NCI-H524 (cell line): ENCODE measurements at places on chromosomes 2 and 18.
A peak's percentile ranks its signal among the peaks of the same experiment; 100 is the strongest.

DNA sequence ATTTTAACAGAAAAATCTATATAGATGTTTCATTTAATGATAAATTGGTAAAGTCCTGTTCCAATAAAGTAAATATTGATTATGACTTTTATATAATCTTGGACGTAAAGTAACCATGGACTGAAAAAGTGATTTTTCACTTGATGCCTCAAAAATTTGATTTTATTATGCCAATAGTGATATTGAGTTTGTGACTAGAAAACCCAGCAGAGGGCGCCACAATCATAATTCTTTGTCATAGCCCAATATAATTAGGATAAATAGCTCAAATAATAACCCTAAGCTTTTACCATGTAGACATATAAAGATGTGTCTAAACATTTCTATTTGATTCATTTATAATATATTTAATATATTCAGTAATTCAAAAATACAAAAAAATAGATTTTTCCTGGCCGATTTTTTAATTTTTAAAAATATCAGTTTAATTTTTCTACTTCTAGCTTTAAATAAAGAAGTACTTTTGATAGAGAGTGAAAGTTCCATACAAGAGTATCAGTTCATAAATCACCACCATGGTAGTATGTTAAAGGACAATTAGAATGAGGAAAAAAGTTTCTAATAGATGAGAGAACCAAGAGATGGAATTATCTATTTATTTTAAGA is 30.7 kb downstream of the CAMKMT start:
- peak; percentile 69 for DNase-seq

- no peak for DNase-seq
These were observed 217.7 kb downstream of the HRH4 start for GRCh38 chr18:24678107-24678506.

DNA sequence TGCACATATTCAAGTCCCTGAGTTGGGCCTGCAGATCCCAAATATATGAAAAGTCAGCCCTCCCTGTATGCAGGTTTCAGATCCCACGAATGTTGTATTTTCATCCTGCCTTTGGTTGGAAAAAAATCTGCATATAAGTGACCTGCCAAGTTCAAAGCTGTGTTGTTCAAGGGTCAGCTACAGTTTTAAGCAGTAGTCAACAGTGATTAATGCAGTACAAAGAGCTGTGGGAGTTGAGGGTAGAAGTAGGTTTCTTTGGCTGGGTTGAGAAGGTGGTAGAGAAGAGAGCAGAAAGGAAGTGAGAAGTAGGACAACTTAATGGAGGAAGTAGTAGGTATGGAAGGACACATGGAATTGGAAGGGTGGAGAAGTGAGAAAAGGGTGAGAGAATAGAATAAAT is 127.9 kb downstream of the ANKRD44 start:
- no peak for DNase-seq

GRCh38 chr2:58612973-58613372 is 371.8 kb upstream of the FANCL start:
- DNase-seq: no peak

DNA sequence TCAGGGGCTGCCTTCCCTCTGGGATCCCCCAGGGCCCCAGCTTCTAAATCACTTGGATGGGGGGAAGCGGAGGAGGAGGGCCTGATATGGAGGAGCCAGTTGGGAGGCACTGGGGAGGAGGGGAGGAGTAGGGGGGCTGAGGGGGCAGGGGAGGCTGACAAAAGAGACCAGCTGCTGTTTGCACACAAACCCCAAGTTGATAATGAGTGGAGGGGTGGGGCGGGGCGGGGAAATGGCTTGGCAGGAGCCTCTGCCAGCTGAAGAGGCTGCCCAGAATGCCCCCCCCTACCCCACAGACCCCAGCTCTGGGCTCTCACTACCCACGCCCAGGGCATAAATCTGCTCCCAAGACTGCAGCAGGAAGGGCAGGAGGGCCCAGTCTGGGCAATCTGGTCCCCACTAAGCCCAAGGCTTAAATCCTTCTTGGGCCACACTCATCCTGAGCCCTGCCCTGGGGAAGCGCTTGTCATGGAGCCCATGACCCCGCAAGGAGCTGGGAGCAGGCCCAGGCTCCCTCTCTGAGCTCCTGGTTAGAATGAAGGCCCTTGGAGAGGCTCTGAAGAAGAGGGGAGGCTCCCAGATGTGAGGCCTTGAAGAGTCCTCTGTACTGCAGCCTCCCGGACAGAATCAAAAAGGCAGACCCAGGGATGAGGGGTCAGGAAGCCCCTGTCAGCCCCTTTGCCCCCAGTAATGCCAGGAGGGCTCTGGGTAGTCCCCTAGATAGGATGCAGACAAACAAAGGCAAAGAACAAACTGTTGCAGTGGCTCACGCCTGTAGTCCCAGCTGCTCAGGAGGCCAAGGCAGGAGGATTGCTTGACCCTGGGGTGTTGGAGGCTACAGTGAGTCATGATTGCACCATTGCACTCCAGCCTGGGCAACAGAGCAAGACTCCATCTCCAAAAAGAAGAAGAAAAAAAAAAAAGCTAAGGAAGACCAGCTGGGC is 24.8 kb upstream of the PTMA start:
- DNase-seq: peak; percentile 90

DNA sequence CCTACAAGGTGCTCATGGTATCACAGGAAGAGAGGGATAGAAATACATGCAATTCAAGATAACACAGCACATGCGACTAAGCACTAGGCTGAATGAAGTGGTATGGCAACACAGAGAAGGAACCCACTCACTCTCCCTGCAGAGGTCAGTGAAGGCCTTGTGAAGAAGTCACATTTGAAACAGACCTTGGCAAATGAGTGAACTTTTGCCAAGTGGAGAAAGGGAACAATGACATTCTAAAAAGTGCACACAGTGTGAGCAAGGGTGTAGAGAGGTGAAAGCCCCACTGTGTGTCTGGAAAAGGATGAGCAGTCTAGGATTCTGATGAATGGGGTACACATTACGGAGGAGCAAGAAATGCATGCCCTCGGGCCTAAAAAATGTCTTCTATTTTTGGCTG is 23.3 kb downstream of the KLF7 start:
- no peak for DNase-seq

DNA sequence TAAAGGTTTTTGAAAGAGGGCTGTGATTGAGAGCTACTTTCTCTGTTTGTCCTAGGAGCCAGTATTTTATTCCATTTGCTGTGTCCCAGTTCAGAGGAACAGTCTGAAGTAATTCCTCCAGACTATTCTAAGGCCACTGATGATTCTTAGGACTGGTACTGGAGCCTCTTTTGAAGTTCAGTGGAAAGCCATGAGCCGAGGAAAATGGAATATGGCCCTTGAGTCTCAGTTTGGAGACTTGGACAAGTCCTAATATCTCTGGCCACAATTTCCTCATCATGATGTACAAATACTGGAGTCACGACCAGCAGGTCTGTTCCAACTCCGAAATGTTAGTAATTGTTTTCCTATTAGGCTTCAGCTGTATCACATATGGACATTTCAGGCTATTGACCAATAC is 7.1 kb upstream of the COLEC12 start:
- no peak for DNase-seq

DNA sequence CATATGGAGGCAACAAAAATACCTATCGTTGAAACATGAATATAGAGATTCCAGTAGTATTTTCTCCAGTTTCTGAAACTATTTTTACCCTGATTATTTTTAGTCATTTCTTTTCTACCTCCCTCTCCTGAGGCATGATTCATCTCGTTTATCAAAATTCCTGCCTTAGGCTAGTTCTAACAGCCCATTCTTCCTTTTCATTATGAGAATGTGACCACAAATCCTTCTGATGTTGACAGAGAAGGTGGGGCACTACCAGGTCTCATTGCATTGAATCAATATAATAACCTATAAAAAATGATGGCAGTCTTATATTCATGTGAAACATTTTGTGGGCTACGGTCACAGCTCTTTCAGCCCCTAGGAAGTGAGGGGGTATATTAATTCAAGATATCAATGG is 406.5 kb upstream of the UBE2E3 start:
- no peak for DNase-seq

GRCh38 chr18:9876867-9877654 is 8.7 kb upstream of the TXNDC2 start:
- peak; percentile 33 for DNase-seq

DNA sequence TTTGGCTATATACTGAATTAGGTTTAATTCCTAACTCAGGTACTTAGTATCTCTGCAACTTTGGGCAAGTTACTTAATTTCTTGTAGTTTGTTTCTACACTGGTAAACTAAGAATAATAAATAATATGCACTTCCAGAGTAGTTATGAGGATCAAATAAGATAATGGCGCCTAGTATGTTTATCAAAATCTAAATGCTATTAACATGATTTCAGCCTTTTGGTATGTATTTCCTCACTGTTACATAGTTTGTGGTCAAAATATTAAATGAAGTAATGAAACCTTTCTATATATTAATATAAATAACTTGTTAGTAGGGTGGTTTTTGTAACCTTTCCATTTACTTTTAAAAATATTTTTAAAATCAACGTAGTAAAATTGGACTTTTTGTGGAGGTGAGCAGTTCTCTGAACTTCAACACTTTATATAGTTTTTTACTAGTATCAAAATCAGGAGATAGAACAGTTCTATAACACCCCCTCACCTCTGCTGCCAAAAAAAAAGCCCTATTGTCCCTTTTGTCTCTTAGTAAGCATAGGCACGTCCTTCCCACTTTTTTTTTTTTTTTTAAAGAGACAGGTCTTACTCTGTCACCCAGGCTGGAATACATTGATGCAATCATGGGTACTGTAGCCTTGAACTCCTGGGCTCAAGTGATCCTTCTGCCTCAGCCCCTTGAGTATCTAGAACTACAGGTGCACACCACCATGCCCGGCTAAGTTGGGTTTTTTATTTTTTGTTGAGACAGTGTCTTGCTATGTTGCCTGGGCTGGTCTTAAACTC is 44.8 kb downstream of the RAB3GAP1 start:
- no peak for DNase-seq
